ENCODE measurements at places on chromosomes 16 and 17.

DNA sequence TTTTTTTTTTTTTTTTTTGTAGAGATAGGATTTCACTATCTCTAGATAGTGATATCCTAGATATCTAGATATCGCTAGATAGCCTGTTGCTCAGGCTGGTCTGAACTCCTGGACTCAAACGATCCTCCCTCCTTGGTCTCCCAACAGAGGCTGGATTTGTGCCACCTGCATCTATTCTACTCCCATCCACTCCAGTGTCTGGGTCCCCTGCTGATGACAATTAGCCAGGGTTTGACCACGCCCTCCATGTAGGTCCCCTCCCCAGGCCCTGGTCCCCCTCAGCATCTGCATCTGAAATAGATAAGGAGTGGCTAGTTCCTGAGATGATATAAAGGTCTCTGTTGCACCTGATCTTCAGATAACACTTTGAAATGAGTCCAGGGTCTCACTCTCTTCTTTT lies 2.2 kb downstream of the ZNF688 start:
- no peak for DNase-seq

DNA sequence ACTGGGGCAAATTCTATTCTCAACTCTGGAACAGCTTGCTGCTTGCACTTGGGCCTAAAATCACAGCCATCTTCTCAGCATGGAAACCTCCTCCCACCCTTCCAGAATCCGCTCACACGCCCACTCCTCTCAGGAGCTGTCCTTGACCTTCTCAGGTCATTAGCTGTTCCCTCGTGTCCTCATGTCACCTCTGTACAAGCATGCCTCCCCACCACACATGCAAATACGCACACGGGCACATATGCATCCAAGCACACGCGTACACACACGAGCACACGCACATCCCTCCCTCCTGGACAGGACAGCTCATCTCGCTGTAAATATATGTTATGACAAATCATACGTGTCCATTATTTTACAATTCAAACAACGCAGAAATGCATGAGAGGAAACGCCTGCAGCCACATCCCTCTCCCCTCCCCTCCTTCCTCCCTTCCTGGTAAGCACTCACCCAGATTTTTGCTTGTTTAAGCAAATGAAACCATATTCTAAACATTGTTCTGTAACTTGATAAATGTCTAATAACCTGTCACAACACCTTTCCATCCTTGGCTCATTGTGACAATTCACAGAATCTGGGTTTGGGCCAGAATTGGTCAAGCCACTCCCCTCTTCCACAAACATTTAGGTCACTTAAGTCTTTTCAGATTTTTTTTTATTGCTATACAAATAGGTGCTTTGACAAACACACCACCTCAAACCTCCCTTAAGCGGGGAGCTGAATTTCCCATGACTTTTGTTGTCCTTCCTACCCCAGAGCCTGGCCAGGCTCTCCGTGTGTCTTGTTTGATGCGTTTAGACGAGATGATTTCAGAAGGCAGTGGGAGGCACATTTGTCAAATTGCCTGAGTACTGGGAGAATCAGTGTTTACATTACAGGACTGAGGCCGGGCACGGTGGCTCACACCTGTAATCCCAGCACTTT lies 41.7 kb downstream of the DNAH17 start:
- no peak for DNase-seq

DNA sequence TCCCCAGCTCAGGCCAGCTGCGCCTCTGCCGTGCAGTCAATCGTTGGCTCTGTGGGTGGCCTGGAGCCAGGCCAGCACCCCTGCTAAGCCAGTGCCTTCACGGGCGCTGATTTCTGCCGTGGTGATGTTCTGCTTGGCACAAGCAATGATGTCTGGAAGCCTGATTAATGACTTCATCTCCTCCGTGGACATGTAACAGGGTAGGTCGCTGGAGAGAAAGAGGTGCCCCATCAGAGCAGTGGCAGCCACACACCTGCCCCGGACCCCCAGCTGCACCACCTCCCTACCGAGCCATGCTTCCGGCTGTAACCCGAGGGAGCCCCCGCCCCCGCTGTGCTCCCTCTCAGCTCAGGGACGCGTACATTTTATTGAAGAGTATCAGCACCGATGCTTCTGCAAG lies 1.9 kb downstream of the ARL16 start:
- no peak for DNase-seq

DNA sequence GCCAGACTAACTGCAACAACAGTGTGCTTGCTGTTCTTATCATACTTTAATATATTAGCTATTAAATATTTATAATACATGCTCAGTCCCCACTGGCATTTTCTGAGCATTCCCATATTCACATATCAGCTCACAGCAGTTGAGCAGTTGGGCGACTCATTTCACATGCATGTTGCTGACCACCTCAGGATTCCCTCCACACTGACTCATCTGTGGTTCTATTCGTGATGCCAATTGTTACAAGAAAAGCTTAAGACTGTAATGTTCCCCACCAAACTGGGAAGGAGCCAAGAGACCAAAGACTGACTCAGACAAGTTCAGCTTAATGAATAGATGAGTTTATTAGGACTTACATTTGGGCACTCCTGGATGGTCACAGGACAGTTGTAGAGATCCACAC lies 100.3 kb upstream of the KIF2B start:
- no peak for DNase-seq

- no peak for DNase-seq
Observed at GRCh38 chr17:9468532-9468931, 107.1 kb downstream of the STX8 start.

DNA sequence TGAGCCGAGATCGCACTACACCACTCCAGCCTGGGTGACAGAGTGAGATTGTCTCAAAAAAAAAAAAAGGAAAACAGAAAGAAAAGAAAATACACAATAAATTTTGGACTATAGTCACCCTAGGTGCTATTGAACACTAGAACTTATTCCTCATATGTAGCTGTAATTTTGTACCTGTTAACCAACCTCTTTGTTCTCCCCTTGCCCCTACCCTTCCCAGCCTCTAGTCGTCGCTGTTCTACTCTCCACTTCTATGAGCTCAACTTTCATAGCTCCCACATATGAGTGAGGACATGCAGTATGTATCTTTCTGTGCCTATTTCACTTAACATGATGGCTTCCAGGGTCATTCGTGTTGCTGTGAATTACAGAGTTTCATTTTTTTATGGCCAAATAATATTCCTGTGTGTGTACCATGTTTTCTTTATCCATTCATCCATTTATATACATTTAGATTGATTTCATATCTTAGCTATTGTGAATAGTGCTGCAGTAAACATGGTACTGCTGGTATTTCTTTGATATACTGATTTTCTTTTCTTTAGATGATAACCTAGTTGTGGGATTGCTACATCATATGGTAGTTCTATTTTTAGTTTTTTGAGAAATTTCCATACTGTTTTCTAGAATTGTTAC lies 28.3 kb downstream of the VPS35L start:
- DNase-seq, result no peak

- no peak for DNase-seq
Observed at GRCh38 chr17:20179041-20179440, 169.9 kb downstream of the SPECC1 start.

Data from left colon (tissue), 2 donors.